ENCODE measurements at places on chromosomes 12 and 14.

DNA sequence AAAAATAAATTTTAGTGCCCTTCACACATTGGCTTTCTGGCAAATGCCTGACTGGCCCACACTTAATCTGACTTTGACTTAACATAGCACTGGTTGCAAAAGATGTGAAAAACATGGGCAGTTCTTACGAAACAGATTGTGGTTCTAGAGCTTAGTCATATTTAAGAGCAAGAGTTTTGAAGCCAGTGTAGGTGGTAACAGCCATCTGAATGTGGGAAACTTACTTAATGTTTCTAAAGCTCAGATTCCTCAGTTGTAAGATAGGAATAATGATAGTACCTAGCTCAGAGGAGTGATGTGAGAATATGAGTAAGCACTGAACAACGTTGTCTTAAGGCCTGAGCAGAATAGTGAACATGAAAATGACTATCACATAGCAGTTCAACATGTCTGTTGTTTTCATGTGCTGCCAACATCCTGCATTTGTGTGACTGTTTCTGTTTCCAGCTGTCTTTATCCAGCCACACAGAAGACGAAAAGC lies 262.7 kb downstream of the SYT1 start:
- DNase-seq = no peak

DNA sequence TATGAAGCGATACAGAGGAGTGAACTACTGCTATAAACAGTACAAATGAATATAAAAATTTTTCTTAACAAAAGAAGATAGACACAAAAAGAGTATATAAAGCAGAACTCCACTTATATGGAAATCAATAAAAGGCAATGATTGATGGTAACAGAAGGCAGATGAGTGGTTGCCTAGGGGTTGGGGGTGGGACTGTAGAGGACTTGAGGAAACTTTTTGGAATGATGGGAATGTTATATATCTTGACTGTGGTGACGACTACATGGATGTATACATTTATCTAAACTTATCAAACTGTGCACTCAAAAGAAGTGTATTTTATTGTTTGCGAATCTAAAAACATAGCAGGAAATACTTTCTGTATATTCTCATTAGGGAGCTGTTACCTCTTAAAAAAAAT lies 89.1 kb downstream of the PTCSC3 start:
- DNase-seq = no peak

DNA sequence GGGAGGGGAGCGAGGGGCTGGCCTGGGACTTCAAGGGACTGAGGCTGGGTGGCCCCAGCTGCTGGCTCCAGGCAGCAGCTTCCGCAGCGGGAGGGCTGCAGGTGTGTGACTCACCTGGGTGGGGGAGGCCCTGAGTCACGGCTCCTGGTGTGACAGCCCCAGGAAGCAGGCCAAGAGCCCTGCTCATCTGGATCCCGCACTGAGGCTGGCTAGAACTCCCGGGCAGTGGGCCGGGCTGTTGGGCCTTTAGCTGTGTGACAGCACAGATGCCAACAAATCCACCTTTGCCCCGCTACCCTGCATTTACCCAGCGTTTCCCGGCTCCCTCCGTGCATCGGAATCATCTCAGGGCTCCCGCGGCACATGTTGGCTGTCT lies 180.0 kb upstream of the PRMT8 start:
- no peak for DNase-seq

GRCh38 chr12:67344979-67345710 lies 76.0 kb downstream of the CAND1 start:
- DNase-seq = no peak

GRCh38 chr12:121812921-121813896 lies 9.4 kb downstream of the SETD1B start:
- DNase-seq = no peak

- no peak for DNase-seq
Measured at GRCh38 chr14:20988717-20989470, 886 bp upstream of the METTL17 start.

- DNase-seq = no peak
Measured at GRCh38 chr12:5691943-5692342, 253.1 kb downstream of the ANO2 start.

- no peak for DNase-seq
Measured at GRCh38 chr12:124498275-124499189, 68.9 kb downstream of the NCOR2 start.

DNA sequence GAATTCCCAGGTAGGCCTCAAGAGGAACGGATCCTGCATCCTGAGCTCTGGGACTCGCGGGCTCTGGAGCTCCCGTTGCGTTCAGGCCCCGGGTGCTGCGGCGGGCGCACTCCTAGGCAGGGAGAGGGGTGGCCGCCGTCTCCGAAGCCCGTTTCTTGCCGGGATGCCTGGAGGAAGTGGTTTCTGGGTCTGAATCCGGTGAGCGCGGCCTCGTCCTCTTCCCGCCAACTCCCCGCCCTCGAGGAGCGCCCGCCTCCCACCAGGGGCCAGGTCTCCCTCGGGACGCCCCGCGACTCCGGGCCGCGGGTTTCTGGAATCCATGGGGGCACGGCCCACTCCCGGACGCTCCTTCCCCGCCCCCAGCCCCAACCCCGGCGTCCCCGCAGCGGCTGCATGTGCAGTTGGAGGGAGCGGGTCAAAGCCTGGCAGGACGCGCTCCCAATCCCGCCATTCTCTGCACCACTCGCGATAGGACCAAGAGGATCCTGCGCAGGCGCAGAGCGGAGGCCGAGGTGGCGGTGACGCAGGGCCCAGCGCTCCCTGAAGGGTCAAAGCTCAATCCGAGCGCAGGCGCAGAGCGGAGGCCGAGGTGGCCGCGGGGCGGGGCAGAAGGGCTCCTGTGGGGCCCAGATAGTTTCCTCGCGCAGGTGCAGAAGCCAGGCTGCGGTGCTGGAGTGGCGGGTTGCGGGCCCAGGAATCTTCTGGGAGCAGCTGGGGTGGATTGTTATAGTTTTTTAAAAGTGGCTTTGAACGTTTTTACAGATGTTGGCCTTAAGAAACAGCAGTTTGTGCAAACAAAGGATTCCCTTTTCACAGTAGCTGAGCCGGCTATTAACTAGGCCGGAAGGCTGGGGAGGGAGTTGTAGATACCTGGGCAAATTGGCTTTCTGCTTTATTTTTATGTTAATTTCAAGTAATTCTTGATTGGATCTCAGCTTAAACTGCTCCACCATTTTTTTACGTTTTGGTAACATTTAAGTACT lies 796.4 kb downstream of the AACS start:
- peak; percentile 17 for DNase-seq

DNA sequence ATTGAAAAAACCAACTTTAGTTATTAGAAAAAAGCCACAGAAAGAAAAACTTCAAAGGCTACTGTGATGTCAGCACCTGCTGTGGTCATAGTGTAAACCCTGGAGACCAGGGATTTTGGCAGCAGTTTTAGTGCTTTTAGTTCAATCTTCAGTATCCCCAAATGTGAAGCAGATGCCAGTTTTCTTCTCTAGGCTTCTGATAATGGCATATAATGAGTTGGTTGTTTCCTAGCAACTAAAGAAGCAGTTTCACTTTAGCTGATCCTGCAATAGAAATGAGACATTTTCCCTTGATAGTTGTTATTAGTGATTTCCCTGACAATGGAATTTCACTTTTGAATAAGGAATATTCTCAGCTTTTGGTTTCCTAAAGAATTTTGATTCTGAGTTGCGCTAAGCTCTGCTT lies 131.2 kb downstream of the NUBPL start:
- DNase-seq = no peak

- DNase-seq = no peak
Measured at GRCh38 chr14:61561104-61561503, 134.2 kb upstream of the HIF1A start.

DNA sequence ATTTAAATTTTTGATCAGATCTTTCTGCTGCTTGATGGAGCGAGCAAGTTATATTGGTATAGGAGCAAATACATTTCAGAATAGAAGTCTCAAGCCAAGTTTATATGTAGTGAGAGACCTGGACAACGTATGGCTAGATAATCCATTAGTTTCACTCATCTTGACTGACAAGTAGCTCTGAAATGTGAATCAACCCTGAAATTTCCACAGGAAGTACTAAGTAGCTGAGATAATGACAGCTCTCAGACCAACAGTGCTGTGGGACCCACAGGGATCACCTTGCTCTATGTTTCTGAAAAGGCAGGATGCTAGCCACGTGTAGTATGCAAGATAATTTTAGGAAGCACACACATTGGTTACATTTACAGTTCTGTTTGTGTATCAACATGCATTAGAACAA lies 258.6 kb upstream of the FOXN3 start:
- no peak for DNase-seq

DNA sequence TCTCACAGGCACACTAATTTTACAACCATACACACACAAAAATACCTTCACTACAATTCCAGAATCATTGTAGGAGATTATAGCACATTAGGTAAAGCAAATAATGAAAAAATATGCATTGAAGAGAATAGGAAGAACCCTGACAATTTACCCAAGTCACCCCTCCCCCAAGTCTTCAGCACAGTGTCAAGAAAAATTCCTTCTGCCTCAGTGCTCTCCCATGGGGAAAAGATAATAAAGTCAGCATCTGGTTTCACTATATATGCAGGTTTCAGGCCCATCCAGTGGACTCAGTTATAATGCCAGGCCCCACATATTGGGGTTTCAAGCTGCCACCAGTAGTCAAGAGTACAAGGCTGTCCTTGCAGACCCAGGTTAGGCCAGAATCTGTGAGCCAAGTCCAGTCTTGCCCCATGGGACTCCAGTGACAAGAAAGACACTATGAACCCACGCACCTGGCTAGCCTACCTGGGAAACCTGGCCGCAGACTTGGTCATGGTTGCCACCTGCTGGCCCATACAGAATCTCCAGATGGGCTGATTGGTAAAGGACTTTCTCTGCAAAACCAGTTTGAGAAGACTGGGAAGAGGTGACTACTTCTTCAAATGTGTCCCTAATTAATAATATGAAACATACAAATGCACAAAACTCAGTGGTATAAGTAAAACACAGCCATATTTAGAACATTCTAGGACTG lies 398.6 kb upstream of the FLRT2 start:
- DNase-seq = no peak

- DNase-seq = no peak
Measured at GRCh38 chr14:20904393-20905029, 13.3 kb downstream of the RNASE3 start.
